Placental pericyte (primary cell): ENCODE measurements at places on chromosomes 1 and 21. TPM values are rescaled to one million over a fixed set of nuclear protein-coding genes. Genes with fewer than 3 reads are reported as not detected.

Gene CREB3L4
- total RNA-seq, result 7.2 and 11.6 TPM in 2 replicates

Gene S100A14
- not detected in 2 replicates for total RNA-seq

Gene TSPAN2
- not detected in 2 replicates for total RNA-seq

Gene MPL
- total RNA-seq, result 0.86 TPM in 1 of 2 replicates, not detected in the other

Gene BATF3
- total RNA-seq, result 0.88 and 1.3 TPM in 2 replicates

Gene CHODL
- under 0.01 and 5.6 TPM in 2 replicates for total RNA-seq

Gene CELA2B
- total RNA-seq, result not detected in 2 replicates

Gene RPTN
- not detected in 2 replicates for total RNA-seq
